Stimulated activated CD8-positive, alpha-beta memory T cell treated with anti-CD3 and anti-CD28 coated beads, Interleukin-15, amount 100 ng/mL, for 24 hours (primary cell): ENCODE measurements at places on chromosomes 1 and 21.

- no peak for DNase-seq
These were observed 44.0 kb downstream of the PLPP3 start for GRCh38 chr1:56535362-56535761.

GRCh38 chr1:183022202-183023145, 746 bp upstream of the LAMC1 start:
- no peak for DNase-seq

DNA sequence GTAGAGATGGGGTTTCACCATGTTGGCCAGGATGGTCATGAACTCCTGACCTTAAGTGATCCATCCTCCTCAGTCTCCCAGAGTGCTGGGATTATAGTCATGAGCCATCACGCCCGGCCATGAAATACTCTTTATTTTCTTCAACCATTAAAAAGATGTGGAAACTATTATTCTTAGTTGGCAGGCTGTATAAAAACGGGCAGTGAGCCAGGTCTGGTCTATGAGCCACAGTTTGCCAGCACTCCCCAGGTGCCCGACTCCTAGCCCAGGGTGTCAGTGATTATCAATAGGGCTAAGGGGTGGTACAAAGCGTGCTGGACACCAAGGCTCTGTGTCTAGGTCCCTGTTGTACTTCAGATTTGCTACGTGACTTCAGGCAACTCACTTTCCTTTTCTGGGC, 3.7 kb upstream of the TMEM61 start:
- DNase-seq = no peak

- no peak for DNase-seq
These were observed 92.5 kb upstream of the LPGAT1 start for GRCh38 chr1:211923095-211923494.

DNA sequence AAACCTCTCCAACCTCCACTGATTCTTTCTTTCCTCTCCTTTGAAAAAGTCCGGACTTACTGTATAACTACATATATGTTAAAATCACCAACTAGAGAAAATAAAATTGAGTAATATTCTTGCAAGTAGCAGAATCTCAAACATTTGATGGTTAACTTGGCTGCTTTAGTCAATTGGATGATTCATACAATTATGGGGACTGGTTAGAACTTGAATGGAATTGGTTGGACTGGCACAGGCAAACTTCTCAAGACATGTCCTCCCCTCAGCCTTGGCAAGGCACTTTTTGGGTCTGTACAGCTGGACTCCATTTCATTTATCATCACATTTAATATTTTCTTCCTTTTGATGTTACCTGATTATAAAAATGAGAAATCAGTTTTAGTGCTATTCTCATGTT, 6.5 kb downstream of the WLS start:
- DNase-seq = no peak

GRCh38 chr1:84972377-84972987, 24.4 kb downstream of the MCOLN2 start:
- no peak for DNase-seq

GRCh38 chr1:19689085-19689757, 24.5 kb downstream of the HTR6 start:
- no peak for DNase-seq

DNA sequence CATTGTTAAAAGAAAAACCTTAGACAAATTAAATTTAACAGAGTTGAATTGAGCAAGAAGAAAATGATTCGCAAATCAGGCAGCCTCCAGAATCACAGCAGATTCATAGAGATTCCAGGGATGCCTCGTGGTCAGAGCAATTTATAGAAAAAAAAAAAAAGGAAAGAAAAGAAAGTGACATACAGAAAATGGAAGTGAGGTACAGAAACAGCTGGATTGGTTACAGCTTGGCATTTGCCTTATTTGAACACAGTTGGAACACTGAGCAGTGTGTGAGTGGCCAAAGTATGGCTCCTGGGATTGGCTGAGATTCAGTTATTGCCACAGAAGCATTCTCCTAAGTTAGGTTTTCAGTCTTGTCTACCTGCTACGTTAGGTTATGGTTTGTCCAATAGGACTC, 9.1 kb upstream of the C21orf91 start:
- no peak for DNase-seq

- DNase-seq = no peak
These were observed 100.0 kb downstream of the ABCA4 start for GRCh38 chr1:94020764-94021579.

DNA sequence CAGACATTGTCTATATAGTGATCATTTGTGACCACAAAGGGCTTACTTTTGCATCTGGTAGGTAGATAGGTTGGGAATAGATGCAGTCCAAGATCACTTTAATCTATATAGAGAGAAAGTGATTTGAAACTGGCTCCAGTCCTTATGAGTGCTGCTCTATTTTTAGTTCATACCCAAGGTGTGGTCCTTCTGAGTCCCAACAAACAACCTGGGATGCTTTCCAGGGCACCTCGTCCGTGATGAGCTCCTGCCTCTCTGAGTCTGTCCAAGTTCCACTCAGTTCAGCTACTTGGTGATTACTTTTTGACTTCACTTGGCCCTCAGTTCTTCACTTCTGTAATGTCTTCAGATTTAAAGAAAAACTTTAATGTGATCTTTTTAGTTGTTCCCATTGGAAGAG, 20.2 kb downstream of the DIP2A start:
- DNase-seq = no peak

DNA sequence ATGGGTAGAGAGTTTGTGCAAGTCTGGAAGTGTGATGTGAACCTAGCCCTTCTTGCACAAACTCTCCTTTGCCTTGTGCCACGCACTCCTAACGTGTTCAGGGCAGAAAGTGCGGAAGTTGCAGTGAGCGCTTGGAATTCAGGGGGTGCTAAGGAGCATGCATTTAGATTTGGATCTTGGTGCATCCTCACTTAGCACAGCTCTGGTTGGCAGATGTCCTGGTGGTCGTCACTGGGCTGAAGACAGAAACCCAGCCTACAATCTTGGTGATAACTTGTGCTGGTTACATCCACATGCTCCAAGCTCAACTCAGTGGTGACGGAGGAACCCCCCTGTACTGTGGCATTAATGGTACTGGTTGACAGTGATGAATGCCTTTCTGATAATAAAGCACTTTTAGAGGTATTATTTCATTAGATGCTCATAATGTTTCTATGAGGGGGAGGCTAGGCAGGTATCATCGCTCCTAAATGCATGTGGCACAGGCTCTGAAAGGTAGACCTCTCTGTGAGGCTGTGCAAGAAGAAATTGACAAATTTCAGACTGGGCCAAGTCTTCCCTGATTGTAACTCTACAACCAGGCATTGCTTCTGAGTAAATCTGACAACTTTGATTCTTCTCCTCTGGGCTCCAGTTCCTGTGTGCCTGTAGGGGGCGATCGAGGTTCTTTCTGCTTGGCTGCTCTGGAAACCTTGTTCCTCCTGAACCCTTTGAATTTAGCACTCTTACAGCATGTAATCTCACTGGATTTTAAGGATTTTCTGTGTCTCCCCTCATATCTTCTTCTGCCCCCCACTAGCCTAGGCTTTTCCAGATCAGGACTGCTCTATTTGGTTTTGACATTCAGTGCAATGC, 40.6 kb downstream of the MAPKAPK2 start:
- no peak for DNase-seq

DNA sequence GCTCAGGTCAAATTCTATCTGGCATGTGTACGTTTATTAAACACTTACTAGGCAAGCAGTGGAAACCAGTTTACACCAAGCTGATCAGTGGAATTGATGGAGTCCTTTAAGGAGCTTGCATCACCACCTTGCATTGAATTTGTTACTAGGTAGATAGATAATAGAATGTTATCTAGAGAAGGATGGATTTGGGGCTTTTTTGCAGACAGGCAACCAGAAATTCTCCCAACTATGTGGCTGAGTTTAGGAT, 44.9 kb downstream of the HHAT start:
- no peak for DNase-seq

DNA sequence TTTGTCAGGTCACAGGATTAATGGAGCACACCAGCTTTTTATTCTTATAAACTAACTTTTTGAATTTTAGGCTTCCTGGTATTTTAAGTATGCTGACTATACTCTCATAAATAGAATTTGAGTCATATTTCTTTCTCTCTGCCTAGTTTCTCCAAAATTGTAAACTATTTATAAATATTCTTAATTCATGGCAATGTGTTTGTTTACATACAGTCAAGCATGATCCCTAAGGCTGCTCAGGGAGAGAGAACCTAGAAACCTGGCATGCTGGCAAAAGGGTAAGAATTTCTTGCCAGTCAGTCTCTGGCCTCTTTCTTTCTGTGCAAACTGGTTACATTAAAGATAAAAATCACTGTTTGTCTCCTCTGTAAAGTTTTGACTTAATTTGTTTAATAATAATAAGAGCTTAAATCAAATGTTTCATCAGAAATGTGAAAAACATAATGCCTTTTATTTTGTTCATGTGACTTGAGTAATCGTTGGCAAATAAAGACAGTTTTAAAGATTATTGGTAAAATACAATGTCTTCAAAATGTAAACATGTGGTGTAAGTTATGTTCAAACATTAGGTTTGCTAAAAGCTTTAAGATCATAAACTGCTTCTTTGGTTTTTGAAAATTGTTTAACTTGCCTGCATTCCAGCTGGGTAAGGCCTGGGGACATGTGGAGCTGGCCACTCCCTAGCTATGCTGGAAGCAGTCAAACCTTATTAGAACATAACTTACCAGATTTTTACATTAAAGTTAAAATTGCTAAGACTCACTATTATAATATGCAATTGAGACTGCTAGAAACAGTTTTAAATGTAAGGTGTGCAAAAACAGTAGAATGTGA, 1401.7 kb downstream of the NCAM2 start:
- no peak for DNase-seq

DNA sequence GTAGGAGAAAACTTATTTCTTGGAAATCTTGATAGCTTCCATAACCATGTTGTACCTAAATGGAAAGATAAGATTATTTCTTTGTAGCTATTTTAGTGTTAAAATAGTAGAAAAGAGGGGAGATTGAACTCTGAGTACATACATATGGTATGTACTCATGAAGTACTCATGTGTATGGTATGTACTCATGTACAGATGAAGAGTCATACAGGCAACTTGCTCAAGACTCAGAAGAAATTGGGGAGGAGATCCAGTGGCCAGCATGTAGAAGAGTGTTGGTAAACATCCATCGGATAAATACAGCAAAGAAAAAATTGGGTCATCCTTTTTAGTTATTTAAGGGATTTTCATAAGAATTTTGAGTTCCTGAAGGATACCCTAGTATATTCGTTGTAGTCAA, 29.0 kb downstream of the MDM4 start:
- DNase-seq = no peak

- no peak for DNase-seq
These were observed 323.7 kb downstream of the PLPP3 start for GRCh38 chr1:56255516-56256152.

DNA sequence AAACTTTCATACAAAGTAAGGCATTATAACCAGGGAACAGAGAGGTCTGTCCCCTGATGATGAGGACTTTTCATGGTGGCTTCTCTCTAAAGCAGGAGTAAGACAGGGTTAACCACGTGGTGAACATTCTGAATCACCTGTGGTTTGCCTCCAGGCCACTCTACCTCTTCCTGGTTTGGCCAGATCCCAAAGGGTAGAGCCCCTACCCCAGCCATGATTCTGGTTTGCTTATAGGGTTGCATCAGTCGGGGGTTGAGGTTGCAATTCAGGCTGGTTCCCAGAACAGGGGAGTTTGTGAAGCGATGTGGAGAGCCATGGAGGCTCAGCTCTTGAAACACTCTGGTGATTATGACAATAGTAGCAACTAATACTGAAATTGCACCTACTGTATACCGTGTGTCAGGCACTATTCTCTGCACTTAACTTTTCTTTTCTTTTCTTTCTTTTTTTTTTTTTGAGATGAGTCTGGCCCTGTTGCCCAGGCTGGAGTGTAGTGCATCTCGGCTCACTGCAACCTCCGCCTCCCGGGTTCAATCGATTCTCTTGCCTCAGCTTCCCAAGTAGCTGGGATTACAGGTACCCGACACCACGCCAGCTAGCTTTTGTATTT, 8.3 kb downstream of the CNR2 start:
- DNase-seq = no peak

DNA sequence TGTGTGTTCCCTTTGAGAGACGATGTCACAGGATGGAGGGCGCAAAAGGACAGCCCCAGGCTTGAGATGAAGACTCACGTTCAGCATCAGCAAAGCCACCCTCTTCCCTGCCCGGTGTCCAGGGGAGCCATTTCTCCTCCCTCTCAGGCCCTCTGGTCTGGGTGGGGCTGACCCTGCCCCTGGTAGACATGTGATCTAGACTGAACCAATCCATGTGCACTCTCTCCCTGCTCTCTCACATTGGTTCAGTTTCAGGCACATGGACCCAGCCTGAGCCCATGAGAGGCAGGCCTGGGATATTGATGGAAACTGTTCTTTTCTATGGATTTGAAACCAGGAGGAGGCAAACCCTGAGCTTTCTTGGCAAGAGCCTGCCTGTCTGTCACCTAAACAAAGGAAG, 115.6 kb upstream of the IGSF21 start:
- DNase-seq = no peak

DNA sequence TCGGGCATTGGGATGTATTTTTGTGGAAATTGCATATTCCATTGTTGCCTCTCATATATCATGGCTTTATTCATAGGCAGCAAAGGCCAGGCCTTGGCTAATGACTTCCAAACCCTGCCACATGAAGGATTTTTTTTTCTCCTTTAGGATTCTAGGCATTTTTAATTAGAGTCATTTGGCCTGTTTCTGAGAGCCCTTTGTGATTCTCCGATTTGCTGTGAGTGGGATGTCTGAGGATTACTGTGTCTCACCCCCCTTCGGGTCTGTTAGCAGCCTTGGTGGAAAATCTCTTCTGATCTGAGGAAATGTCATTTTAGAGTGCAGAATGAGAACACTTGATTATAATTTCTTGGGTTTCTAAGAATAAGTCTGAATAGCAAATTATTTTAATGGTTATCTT, 253.5 kb downstream of the NTNG1 start:
- no peak for DNase-seq

DNA sequence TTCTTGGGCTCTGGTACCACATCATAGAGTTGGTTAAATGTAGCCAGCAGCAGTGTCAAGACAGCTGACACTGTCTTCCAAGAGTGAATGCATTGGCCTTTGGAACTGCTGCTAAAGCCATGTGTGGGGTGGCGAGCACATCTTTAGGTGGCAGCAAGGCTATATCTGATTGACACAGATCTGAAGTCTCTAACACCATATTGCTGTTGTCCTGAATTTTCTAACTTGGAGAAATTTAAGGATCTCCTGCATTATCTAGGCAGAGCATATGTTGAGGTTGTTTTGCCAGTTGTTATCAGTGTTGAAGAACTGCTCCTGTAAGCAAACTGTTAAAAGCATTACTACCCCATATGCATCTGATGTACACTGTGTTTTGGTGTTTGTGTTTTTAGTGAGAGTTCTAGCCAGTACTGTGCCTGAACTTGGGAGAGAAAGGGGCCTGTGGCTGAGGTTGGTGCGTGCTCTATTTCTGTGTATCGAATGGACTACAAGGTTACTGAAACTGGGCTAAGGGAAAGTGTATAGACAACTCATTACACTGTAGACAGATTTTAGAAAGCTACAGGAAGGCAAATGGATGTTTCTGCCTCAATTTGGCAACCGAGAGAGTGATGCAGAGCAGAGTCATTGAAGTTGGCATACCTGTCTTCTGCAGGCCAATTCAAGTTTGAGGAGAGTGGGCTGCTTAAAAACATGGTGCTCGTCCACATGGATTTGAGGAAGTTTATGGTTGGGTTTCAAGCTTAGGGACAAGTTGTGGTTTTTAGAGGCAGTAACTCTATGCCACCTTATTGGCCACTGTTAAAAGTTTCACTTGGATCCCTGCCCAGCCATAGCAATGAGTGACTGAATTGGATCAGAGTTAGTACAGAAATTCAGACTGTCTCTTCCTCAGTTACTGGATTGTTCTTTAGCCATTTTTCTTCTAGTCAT, 16.9 kb downstream of the DYRK3 start:
- DNase-seq = no peak

GRCh38 chr1:172442404-172442803, 1.5 kb downstream of the PIGC start:
- DNase-seq = no peak

GRCh38 chr1:115714572-115715141, 53.9 kb downstream of the CASQ2 start:
- no peak for DNase-seq
